ENCODE measurements at places on chromosomes 6 and 20.

DNA sequence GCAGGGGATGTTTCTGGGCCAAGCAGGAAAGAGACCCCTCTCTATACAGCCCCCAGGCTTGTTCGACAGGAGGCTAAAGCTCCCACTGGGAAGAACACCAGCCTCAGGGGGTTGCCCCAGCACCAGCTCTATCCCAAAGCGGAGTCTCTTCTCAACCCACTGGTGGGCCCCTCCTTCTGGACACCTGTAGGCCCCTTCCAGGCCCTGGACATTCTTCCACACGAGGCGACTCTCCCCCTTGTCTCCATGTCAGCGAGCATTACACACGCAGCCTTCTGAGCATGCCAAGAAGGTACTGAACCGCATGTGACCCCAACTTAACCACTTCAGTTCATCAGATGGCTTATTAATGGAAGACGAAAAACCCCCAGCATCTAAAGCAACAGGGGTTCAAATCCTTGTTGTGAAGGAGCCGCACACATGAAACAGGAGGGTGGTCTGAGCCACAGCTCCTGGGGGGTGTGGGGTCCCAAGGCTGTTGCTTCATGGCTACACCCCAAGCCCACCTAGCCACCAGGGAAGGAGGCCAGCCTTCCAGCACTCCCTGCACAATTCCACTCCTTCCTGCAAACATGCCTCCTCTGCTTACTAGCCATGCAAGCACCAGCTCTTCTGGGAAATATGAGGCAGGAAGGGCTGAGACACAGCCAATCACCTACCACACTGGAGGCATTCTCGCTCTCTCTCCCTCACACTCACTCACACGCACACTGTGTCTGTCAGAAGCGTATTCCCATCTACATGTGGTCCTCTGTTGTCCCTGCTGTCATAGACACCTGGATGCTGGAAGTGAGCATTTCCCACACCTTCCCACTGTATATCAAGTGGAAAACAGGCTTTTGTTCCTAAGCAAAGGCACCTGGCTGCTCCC lies 104.5 kb downstream of the NOL4L start:
- no peak overlapping the region for H3K4me3 ChIP-seq
- DNase-seq = peak; percentile 36
- H3K27me3 ChIP-seq = no peaks in the 10 kb centered on the region
- H3K27ac ChIP-seq = no peak overlapping the region
- H3K36me3 ChIP-seq = no peaks in the 10 kb centered on the region

DNA sequence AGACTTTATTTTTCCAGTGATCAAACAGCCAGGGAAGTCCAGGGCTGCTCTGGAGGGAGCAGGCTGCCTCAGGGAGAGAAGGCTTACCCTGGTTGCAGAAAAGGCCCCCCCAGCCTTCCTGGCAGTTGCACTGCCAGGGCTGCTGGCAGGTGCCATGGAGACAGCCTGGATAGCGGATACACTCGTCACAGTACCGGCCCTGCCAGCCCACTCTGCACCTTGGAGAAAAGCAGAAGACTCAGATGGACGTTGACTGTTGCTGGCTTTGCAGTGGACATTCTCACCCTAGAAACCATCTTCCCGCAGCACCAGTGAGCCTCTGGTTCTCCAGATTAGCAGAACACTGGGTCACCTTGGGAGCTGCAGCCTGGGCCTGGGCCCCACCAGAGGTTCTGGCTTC lies 5.4 kb downstream of the DLL1 start:
- no peak overlapping the region for H3K27ac ChIP-seq
- H3K4me3 ChIP-seq = no peak overlapping the region
- H3K36me3 ChIP-seq = peaks cover 32% of the 10 kb centered on the region
- H3K4me1 ChIP-seq = peaks cover 38% of the 10 kb centered on the region
- no peak for DNase-seq

GRCh38 chr6:44006123-44006871 lies 121.0 kb downstream of the MRPL14 start:
- peaks cover 16% of the 10 kb centered on the region for H3K4me1 ChIP-seq
- H3K4me3 ChIP-seq = no peak overlapping the region
- DNase-seq = no peak
- H3K36me3 ChIP-seq = no peaks in the 10 kb centered on the region

GRCh38 chr6:149129371-149130077 lies 188.0 kb upstream of the TAB2 start:
- no peaks in the 10 kb centered on the region for H3K36me3 ChIP-seq
- peak overlapping the region; percentile 40 for H3K27ac ChIP-seq
- DNase-seq = no peak
- H3K4me3 ChIP-seq = no peak overlapping the region

- H3K4me3 ChIP-seq = no peak overlapping the region
- no peaks in the 10 kb centered on the region for H3K36me3 ChIP-seq
- DNase-seq = no peak
- H3K4me1 ChIP-seq = no peaks in the 10 kb centered on the region
These were observed 361.6 kb upstream of the SULF2 start for GRCh38 chr20:48146877-48147276.

- H3K27ac ChIP-seq = no peak overlapping the region
- no peaks in the 10 kb centered on the region for H3K36me3 ChIP-seq
- H3K4me1 ChIP-seq = no peaks in the 10 kb centered on the region
- H3K27me3 ChIP-seq = no peaks in the 10 kb centered on the region
- no peak overlapping the region for H3K4me3 ChIP-seq
These were observed 191.7 kb downstream of the SMOC2 start for GRCh38 chr6:168632694-168633093.

DNA sequence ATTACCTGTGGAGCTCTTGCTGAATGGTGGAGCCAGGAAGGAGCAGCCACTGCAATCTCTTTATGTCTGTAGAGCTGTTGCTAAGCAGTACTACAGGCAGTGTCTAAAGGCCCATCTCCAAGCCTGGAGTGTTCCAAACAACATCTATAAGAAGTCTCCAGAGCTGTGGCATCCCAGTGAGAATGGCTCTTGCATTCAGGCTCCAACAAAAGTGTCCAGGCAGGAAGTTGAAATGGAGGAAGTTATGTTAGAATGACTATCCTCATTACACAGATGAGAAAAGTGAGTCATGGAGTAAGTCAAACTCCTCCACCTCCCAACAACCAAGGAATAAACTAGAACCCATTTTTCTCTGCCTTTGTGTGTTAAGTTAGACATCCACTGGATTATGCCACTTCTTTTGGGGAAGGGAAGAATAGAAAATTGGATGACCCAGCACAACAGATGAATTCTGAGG lies 288.5 kb upstream of the STXBP5 start:
- no peak for DNase-seq
- H3K27ac ChIP-seq = peak overlapping the region; percentile 85
- no peaks in the 10 kb centered on the region for H3K27me3 ChIP-seq
- H3K36me3 ChIP-seq = no peaks in the 10 kb centered on the region
- H3K4me3 ChIP-seq = no peak overlapping the region
- peaks cover 27% of the 10 kb centered on the region for H3K4me1 ChIP-seq

DNA sequence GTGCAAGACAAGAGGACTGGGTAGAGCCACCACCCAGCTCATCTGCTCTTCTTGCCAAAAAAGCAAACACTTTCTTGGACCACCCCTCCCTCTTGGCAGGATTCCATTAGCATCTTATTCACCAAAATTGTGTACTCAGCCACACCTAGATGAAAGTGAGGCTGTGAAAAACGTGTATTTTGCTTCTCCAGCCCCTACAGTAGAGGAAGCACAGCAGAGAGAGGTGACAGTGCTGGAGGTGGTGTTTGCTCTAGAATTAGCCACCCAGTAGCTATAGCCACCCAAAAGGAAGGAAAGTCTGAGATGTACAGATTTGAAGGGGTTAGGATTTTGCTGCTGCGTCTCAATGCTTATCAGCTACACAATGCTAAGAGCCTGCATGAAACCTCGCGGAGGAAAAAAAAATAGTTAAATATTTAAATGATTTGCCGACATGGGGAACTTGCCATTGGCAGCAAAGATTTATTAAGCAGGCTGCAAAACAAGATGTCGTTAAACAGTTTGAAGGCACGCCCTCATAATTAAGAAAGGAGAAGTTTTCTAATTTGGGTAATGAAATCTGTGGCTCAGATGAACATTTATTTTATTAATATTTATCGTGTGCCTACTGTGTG lies 287.3 kb downstream of the ZNF217 start:
- no peaks in the 10 kb centered on the region for H3K36me3 ChIP-seq
- no peak for DNase-seq
- no peak overlapping the region for H3K27ac ChIP-seq
- no peak overlapping the region for H3K4me3 ChIP-seq
- no peaks in the 10 kb centered on the region for H3K27me3 ChIP-seq

- DNase-seq = no peak
- H3K4me1 ChIP-seq = no peaks in the 10 kb centered on the region
- no peak overlapping the region for H3K27ac ChIP-seq
- no peaks in the 10 kb centered on the region for H3K27me3 ChIP-seq
- no peak overlapping the region for H3K4me3 ChIP-seq
These were observed 267.6 kb upstream of the PRND start for GRCh38 chr20:4454111-4454510.

All from suprapubic skin (tissue), 4 donors.